Neuronal stem cell (in vitro differentiated cells): ENCODE measurements at places on chromosomes 1 and 21.
A peak's percentile ranks its signal among the peaks of the same experiment; 100 is the strongest.

GRCh38 chr1:22332795-22333499 lies 118.7 kb upstream of the ZBTB40 start:
- DNase-seq: no peak

DNA sequence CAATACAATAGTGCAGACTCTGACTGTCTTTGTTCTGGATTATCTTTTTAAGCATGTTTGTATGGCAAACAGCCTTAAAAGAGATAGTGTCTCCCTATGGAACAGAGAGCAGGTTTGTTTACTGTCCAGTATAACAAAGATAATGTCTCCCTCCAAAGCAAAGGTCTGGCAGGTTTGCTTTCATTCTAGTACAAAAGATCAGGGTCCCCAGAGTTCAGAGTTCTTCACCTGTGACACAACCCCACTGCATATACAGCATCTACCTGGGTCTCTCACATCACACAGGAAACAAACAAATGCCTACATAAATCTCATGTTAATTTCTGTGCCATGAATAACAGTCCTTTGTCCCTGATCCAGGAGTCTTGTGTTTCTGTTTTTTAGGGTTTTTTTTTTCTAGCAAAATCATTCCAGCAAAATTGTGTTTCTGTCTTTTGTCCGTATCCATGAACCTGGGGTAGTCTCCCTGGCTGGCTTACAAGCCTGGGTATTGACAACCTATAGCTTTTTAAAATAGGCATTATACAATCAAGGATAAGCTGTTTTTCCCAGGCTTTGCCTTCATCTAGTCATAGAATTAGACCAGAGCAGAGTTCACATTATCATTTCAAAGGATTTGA lies 89.4 kb upstream of the PTBP2 start:
- no peak for DNase-seq

- DNase-seq: no peak
Measured at GRCh38 chr1:234758851-234759250, 148.9 kb upstream of the IRF2BP2 start.

- DNase-seq: peak; percentile 15
Measured at GRCh38 chr1:107964336-107965109, 457 bp downstream of the VAV3 start.

DNA sequence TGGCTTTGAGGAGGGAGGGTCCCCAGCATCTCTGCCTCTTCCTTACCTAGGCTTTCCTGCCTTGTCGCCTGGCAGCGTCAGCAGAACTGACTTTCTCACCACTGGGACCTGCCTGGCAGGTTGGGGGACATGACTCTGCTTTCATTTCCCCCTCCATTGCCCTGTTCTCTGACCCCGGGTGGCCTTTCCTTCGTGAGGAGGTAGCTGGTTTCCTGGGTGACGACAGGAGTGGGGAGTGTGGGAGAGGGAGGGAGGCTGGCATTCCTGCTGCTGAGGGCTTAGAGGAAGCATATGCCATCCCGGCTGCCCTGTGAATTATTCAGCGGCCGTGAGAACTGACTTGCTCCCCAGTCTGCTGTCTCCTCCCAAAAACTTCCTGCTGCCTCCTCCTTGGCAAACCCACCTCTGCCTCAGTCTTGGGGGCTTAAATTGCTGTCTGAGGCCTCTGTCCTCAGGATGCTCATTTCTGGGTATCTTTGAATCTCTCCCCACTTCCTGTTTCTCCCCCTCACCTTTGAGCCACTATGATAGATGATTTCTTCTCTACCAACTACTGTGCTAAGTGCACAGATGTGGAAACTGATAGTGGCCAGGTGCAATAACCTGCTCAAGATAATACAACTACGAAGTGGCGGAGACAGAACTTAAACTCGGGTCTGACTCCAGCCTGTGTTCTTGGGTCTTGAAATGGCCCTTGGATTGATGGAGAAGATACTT lies 182.0 kb upstream of the CSF3R start:
- DNase-seq: no peak

DNA sequence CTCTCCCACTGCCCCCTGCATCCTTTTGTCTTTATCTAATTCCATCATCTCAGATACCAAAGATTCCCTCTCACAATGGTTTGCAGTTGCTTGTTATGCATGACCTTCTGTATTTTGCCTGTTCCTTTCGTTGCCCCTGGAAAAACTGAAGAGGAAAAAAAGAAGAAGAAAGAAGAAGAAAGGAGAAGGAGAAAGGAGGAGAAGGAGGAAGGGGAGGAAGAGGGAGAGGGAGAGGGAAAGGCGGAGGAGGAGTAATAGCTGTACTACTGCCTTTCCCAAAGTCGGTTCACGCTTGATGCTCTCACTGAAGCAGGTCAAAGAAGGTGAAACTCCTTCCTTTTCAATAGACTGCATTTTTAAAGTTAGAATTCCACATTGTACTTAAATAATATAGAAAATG lies 513.8 kb downstream of the PTPRC start:
- no peak for DNase-seq

- no peak for DNase-seq
Measured at GRCh38 chr21:34884346-34884929, 164.7 kb downstream of the RUNX1 start.

- DNase-seq: no peak
Measured at GRCh38 chr1:15224259-15224869, 22.7 kb upstream of the FHAD1 start.

- no peak for DNase-seq
Measured at GRCh38 chr1:197024460-197024859, 42.6 kb downstream of the F13B start.

DNA sequence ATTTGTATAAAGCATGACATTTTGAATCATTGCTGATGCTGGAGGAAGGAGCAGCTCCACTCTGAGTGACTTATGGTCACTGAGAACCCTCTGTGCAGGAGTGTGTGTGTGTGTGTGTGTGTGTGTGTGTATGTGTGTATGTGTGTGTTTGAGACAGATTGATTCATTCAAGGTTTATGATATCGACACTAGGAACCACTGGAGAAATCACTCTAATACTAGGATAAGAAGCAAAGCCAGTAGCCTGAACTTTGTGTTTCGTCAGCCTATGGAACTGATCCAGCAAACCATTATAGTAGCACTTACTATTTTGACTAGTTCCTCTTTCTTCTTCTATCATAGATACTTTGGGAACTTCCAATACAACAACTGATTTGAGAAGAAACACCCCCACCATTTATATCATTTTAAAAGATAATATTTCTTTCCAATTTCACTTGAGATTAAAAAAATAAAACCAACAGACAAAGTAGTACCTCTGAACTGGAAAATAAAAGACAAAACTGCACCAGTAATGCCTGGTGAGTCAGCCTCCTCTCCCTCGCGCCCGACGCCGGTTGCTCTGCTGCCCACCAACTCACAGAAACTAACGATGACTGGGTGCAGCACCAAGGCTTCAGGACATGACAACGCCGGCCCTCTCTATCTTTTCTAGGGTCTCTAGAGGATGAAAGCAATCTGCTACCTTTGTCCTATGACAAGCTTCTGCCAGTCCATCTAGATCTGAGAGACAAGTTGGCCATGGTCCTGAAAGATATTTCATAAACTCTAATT lies 20.9 kb downstream of the SLAMF1 start:
- DNase-seq: no peak

- no peak for DNase-seq
Measured at GRCh38 chr21:42069843-42070242, 1.3 kb upstream of the UMODL1 start.

GRCh38 chr1:55005351-55006140 lies 6.8 kb downstream of the BSND start:
- no peak for DNase-seq

- no peak for DNase-seq
Measured at GRCh38 chr1:211133393-211133835, 534 bp downstream of the KCNH1 start.

DNA sequence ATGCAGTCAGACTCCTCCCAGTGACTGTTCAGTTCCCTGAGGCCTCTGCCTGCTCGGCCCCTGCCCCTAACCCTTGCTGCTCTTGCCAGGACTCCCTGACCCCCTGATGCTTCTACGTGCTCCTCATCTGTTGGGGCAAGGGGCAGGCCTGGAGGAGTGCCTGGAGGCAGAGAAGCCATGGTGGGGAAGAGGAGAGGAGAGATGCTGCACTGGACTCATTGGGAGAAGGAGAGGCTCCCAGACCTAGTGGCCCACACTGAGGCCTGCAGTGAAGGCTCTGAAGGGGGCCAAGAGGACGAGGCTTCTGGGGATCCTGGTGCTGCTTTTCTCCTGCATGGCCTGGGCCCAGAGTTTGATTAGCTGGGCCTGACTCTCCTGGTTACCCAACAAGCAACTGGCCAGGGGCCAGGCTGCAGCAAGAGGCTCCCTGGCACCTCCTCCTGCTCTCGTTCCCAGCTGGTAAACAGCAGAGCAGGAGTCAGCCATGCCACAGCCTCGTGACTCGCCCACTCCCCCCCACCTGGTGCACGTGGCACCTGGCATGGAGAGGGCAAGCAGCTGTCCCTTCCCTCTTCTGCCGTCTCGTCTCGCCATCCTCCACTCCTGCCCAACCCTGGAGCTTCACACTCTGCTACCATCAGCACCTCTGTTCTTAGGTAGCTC lies 847 bp upstream of the RORC start:
- DNase-seq: no peak

DNA sequence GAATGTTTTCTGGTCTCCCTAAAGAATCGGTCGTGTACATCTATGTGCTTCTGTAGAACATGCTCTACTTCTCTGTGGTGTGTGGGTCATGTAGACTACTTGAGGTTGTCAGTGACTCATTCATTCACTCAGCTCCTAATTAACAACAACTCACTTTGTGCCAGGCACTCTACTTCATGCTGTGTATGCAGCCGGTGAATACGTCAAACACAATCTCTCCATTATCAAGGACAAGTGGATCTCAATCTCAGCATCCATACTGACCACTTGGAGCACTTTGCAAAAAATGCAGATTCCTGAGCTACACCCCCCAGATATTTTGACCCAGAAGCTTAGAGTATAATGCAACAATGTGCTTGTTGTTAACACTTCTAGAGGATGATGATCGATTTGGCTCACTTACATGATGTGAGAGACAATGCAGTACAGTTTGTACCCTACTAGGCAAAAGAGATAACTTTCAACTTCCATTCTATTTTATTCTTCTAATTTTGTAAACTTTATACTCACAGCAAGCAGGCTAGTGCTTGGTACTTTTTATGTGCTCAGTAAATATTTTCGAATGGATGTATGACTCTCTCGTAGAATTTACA lies 508.6 kb upstream of the ADAMTS5 start:
- no peak for DNase-seq

- DNase-seq: peak; percentile 54
Measured at GRCh38 chr1:2174348-2175054, 20.1 kb downstream of the FAAP20 start.

- DNase-seq: peak; percentile 27
Measured at GRCh38 chr1:58345215-58346035, 201.1 kb downstream of the OMA1 start.

- no peak for DNase-seq
Measured at GRCh38 chr1:41977326-41977725, 58.6 kb upstream of the HIVEP3 start.

GRCh38 chr1:151108331-151108730 lies 37.8 kb downstream of the GABPB2 start:
- no peak for DNase-seq

GRCh38 chr1:27372022-27372807 lies 2.4 kb downstream of the FCN3 start:
- DNase-seq: no peak

- no peak for DNase-seq
Measured at GRCh38 chr1:169809370-169810095, 14.8 kb upstream of the METTL18 start.

DNA sequence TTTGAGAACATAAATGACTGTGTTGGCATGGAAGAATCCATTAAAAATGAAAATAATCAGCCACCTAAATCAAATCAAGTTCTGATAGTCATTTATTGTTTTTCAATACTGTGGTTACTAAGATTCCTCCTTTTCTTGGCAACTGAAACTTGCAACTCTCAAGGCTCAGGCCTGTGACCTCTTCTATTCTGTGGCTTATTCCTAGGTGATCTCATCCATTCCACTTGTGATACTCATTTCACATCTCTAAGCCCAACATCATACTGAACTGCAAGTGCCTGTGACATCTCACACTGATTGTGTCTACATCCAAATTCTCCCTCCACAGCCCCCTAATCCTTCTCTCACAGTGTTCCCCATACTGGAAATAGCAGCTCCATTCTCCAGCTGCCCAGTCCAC lies 4.8 kb upstream of the ST6GALNAC5 start:
- no peak for DNase-seq

- DNase-seq: no peak
Measured at GRCh38 chr1:212625781-212626450, 17.4 kb downstream of the ATF3 start.

DNA sequence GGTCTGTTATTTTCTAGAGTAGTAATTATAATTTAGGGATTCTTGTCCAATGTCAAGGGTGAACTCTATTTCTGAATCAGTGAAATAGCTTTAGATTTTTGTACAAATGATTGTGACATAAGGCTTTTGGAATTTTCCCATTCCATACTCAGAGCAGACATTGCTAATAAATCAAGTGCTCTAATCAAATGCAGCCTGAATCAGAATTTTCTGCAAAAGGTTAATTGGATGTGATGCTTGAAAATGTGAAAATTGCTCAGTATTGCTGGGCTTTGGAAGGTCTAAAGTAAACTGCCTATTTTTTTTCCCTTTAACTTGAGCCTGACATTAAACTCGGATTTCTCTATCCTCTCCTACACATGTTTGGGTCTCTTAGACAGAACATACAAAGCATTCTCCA lies 23.2 kb downstream of the SGIP1 start:
- DNase-seq: no peak

GRCh38 chr1:5223206-5223605 lies 568.8 kb downstream of the AJAP1 start:
- no peak for DNase-seq

- DNase-seq: no peak
Measured at GRCh38 chr21:42630626-42631025, 22.8 kb upstream of the PDE9A start.

- DNase-seq: no peak
Measured at GRCh38 chr1:3042481-3042880, 21.2 kb downstream of the ACTRT2 start.

GRCh38 chr1:242567596-242567995 lies 43.1 kb upstream of the PLD5 start:
- no peak for DNase-seq

DNA sequence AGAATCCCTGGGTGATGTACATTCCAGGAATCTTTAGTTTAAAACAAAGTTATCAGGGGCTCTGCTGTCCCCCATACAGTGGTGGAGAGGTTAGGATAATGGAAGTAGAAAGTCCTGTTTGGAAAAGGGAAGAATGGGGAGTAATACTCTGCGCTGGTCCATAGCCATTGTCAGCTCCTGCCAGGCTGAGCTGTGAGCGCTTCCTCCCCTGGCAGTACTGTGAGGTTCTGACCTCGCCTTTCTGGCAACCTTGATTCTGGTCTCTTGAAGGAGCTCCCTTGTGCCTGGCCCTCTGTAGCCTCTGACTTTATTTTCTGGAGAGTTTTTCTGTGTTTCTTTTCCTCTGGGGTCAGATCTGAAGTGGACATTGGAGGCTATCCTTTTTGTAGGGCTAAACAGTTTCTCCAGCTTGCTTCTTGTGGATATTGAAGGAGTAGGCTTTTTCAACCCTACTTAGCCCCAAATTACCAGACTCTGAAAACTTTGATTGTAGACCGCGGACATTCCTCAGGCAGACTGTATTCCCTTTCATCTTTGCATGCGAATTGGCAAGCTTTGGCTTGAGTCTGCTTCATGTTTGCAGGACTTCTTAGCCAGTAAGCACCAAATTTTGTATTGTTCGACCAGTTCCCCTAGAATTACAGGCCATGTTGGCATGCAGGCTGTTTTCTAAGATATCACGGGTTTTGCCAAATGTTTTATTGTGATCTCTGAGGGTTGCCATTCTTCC lies 13.8 kb downstream of the UBE4B start:
- DNase-seq: no peak
